ENCODE measurements at places on chromosomes 3 and 15.

- DNase-seq: no peak
Measured at GRCh38 chr3:58608648-58609047, 31.5 kb upstream of the FAM107A start.

DNA sequence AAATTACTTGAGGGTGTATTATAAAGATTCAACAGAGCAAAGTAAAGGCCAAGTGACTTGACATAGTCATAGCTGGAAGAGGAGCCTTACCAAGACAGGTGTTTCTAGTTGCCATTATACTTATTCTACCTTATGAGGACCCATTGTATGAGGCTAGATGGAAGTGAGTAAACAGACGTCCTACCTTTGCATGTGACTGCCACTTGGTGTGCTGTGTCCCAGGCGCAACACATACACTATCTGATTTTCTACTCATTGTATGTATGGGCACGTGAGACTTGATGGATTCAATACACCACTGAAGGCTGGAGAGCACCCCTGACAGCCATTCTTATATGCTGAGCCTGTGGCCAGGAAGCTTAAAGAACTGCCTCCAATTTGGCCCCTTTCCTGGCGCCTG is 40.5 kb downstream of the BOC start:
- no peak for DNase-seq

DNA sequence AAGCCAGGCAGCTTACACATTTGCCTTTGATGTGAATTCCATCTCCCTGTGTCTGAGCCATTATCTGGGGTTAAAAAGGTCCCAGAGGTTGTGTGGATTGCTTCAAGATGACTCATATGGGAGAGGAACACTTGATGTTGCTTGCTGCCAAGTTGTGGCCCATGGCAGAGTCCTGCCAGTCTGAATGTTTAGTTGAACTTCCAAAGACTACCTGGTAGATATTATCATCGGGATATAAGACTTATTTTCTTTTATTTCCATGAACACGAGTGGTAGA is 85.6 kb downstream of the TJP1 start:
- DNase-seq: no peak

DNA sequence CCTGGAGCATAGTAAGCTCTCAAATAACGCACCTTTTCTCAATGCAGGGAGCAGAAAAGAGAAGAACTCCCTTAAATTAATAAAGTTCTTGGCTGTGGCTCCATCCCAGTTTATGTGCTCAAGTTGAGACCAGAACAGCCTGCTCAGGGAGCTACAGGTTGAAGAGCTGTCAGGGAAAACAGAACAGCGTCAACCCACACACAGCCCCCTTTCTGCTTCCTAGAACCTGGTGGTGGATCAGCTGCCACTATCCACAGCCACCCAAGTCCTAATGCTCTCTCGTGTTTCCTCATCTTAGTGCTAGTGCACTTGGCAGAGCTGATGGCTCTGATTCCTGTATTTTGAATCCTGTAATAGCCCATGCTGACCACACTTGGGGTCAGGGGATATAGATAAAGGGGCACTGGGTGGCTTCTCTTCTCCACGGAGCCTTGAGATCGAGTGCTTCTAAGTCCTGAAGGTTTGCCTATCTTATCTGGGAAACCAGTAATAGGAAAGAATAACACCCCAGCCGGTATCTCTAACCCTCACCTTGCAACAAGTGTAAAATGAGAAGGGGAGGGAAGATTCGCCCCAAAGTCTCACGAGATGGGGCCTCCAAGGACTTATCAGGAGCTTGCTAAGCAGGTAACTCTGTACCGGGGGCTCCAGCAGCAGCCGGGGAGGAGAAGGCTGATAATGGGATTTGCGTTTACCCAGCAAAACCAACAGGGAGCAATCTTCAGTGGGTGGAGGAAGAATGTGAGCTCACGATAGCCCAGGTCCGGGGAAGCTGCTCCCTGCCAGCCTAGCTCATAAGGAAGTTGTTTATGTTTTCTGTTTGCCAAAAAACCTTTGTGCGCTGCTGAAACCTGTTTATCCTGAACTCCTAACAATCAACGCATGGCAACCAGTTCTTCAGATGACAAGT is 136.2 kb upstream of the ICE2 start:
- DNase-seq: no peak

DNA sequence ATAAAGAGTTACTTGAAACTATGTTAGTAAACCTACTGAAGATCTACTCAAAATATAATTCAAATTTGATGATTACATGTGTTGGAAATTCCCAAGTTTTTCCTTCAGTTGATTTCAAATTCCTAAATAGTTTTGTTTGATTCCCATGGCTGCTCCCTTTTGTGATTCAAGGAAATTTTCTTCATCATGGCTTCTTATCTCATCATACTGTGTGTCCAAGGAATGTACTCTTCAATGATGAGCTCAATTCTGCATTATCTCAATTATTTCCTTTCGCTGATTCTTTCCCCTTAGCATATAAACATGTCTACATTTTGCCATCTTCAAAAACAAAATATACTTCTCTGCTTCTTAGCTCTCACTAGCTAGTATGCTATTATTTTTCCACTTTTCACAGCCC is 460.4 kb upstream of the NAALADL2 start:
- DNase-seq: no peak

GRCh38 chr3:15345066-15345607 is 12.8 kb upstream of the SH3BP5 start:
- DNase-seq: no peak

DNA sequence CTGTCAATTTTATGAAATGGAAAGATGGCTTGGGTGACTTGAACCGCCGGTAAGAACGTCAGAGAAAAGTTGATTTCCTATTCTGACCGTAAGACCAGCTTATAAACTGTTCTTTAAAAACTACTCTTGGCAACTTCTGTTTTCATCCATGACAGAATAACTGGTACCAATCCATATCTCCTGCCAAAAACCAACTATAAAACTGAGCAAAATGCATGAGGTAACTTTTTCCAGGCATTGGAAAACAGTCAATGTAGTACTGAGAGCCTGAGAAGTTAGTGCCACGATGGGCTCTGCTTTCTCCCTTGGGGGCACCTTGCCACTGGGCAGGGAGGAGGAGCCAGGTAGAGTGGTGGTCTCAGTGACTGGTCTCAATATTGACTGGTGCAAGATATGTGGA is 615.2 kb upstream of the TBL1XR1 start:
- DNase-seq: no peak

- no peak for DNase-seq
Measured at GRCh38 chr3:57942872-57943283, 65.3 kb upstream of the FLNB start.

GRCh38 chr3:184255291-184256039 is 5.9 kb downstream of the CAMK2N2 start:
- DNase-seq: no peak

GRCh38 chr3:134917631-134918030 is 122.6 kb downstream of the EPHB1 start:
- no peak for DNase-seq

DNA sequence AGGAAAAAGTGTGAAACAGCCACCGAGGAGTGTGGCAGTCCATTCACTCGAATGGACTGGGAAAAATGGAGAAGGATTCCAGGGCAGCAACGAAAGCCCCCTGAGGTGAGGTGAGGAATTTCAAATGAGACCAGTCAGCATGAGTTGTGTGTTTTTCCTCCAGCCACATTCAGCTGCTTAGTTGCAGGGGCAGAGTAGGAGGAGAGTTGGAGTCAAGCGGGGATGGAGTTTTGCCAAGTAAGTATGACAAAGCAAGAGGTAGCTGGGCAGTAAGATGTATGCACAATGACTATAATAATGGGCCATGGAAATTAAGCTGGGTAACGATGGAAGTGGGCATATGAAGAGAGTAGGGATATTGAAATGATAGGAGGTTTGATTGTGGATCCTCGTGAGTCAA is 64.4 kb downstream of the CCDC54 start:
- no peak for DNase-seq

DNA sequence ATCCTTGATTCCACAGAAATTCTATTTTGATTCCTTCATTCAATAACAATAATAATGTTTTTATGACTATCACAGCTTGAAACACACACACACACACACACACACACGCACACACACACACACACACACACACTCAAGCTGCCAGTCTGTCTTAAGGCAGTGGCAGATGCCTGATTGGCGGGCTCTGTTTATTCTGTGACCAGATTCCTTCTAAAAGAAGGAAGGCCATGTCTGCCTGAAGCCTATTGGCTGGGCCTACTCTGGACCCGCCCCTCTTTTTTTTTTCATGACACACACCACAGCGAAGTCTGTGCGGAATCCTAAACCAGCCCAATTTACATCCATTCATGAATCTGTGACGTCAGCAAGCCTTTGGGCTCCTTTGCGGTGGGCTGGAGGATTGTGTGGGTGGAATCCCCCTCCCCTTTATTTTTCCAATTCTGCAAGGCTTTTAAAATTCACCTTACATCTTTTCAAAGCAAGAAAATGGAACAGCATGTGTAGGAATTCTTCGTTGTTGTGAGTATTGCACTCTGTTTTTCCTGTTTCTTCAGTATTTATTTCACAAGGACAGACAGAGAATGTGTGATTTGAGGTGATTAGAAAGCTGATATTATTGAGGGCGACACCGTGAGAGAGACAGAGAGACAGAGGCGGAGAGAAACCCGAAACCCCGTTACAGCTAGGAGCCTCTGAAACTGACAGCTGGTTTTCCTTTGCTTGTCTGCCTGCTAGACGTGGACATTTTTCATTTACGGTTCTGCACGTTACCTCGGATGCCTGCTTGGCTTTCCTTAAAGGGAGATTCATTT is at the start of gene MAP3K13:
TSS of gene MAP3K13 (plus strand) at position 287 of the 812 bp plus-strand sequence. CDS start 65,446 bp downstream, outside the sequence.
- DNase-seq: peak; percentile 16

DNA sequence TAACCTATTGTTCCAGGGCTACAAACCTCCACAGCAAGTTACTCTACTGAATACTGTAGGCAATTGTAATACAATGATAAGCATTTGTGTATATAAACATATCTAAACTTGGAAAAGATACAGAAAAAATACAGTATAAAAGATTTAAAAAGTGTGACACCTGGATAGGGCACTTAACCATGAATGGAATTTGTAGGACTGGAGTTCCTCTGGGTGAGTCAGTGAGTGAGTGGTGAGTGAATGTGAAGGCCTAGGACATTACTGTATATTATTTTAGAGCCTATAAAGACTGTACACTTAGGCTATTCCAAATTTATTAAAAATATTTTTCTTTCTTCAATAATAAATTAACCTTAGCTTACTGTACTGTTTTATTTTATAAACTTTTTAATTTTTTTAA is 38.4 kb upstream of the SLC25A36 start:
- no peak for DNase-seq

- DNase-seq: no peak
Measured at GRCh38 chr15:91499774-91500383, 353.6 kb upstream of the SLCO3A1 start.

DNA sequence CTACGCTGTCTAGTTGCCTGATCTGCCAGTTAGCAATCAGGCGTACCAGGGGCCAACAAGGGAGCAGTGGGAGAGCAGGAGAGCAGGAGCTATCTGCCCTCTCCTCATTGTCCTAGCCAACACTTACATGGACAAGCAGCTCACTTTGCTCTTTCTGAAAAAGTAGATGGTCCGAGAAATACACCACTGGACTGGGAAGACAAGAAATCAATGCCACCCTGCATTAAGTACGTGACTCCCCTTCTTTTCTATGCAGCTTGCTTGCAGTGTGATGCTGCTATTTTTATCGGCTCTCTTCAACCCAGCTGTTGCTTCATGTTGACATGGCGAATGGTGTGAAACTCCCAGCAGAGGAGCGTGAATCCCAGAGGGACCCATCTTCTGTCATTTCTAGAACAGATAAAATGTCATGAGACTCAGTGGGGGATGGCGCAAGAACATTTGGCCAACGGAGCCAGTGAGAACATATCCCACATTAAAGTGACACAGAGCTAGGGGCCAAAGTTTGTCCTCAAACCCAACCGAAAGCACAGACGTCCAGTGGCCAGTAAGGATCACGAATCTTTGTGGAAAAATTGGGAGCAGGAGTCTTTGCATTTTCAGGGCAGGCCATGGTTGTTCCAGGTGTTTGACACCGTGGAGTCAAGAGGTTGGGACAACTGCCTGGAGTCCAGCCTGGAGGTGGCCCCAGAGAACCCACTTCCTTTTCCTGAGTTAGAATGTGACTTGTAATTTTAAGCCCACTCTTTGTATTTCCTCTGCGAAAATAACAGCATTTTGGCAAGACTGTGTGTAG is 53.7 kb upstream of the MEF2A start:
- no peak for DNase-seq

Measured in CD4-positive, alpha-beta T cell treated with Interleukin-2 at 100 ng/mL for 4 hours (primary cell).